Germinal center (tissue), 1 donor: ENCODE measurements at places on chromosomes 12 and 14.

- DNase-seq = no peak
These were observed 51.7 kb upstream of the MYF6 start for GRCh38 chr12:80655751-80656150.

- no peak for DNase-seq
These were observed 14.2 kb downstream of the CEP128 start for GRCh38 chr14:80927083-80927989.

- DNase-seq = no peak
These were observed 2.8 kb downstream of the LRRC74A start for GRCh38 chr14:76829013-76829365.

- peak; percentile 43 for DNase-seq
These were observed 23.6 kb upstream of the RPLP0 start for GRCh38 chr12:120224304-120225199.
